WTC11 (cell line): ENCODE measurements at places on chromosomes 1 and 21.

DNA sequence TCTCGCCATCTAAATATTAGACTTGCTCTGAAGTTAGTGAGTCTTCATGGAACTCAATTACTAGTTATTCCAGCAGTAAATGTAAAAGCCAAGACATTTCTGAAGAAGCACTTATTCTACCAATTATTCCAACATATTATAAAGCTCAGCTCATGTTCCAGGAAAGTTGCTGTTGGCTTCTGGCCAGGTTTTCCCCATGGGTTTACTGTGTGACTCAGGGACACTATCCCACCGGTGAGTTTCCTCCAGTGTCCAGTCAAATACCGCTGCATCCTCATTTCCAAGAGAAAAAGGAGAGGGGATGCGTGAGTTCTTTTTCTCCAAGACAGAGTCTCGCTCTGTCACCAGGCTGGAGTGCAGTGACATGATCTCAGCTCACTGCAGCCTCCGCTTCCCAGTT lies 9.2 kb upstream of the HHIPL2 start:
- no peak for DNase-seq

DNA sequence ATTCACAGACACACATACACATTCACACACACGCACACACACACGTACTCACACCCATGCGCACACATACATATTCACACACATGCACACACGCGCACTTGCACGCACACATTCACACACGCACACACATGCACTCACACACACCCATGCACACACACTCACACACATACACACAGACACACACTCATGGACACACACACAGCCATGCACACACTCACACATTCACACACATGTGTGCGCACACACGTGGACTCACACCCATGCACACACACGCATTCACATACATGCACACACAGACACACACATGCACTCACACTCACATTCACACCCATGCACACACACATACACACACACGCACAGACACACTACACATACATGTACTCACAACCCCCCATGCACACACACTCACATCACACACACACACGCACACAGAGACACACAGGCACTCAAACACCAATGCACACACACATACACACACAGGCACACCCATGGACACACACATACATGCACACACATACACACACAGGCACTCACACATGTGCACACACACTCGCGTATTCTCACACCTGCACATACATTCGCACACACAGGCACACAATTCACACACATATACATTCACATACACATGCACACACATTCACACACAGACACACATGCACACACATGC lies 589.1 kb downstream of the PTPRU start:
- no peak for DNase-seq

DNA sequence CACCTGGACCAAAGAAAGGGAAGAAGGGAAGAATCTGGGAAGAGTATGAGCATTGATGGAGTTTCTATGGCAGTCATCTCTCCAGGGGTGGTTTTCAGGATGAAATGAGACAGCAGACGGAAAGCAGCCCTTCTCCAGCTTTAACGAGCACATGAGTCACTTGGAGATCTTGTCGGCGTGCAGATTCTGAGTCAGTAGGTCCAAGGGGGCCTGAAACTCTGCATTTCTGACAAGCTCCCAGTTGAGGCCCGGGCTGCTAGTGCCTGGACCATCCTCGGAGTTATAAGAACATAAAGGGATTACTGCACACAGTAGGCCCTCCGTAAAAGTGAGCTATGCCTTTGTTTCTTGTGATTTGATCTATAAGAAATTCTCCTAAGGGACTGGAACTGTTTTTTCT lies 17.6 kb downstream of the HSPG2 start:
- DNase-seq: no peak

DNA sequence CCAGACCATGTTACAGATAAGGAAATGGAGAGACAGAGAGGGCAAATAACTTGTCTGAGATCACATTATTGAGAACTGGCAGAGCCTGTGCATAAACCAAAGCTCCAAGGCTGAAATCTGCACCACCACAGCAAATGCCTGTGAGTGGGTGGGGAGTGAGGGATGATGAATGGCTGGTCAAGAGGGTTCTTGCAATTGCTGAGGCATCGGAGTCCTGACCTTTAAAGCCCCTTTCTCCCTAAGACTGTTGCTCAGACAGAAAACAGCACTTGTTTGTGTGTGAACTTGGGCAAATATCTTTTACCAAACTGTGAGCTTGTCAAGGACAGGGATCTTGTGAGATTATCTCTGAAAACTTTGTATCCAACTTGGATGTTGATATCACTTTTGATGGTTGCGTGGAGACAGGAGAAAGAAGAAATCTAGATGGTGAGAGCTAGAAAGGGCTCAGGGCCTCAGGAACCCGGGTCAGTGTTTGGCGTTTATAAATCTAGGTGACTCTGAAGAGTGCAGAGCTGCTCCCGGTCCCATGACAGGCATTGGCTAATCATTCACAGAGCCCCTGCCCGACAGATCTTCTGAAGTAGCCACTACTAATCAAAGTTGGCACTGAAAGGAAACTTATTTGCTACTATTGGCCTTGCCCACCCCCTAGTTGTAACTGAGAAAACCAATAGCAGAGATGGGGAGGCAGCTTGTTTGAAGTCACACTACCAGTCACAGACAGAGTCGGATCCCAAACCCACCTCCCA lies 122.3 kb downstream of the FOXD2 start:
- no peak for DNase-seq

- no peak for DNase-seq
Observed at GRCh38 chr1:93710499-93711453, 29.1 kb upstream of the BCAR3 start.
